ENCODE measurements at places on chromosomes 6 and 20.

GRCh38 chr20:59159493-59160376 is 3.9 kb upstream of the ZNF831 start:
- no peak for DNase-seq

- DNase-seq: no peak
Observed at GRCh38 chr20:19375395-19375794, 163.0 kb downstream of the SLC24A3 start.

DNA sequence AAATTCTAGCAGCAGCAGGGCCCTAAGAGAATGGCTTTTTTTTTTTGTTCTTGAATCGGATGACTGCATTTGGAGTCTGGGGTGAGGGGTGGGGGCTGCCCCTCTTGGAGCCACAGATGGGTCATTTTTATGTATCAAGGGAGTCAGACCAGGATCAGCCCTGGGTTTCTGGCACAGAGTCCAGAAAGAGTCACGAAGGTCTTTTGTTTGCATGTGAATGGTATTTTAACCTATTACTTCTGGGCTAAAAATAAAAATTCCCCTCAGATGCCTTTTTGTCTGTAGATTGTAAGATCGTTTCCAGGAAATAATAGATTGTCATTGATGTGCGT is 72.5 kb downstream of the PHACTR3 start:
- DNase-seq: no peak

GRCh38 chr20:61956396-61957342 is 109.0 kb downstream of the TAF4 start:
- DNase-seq: no peak

GRCh38 chr6:160160450-160160849 is 38.8 kb downstream of the SLC22A1 start:
- no peak for DNase-seq

DNA sequence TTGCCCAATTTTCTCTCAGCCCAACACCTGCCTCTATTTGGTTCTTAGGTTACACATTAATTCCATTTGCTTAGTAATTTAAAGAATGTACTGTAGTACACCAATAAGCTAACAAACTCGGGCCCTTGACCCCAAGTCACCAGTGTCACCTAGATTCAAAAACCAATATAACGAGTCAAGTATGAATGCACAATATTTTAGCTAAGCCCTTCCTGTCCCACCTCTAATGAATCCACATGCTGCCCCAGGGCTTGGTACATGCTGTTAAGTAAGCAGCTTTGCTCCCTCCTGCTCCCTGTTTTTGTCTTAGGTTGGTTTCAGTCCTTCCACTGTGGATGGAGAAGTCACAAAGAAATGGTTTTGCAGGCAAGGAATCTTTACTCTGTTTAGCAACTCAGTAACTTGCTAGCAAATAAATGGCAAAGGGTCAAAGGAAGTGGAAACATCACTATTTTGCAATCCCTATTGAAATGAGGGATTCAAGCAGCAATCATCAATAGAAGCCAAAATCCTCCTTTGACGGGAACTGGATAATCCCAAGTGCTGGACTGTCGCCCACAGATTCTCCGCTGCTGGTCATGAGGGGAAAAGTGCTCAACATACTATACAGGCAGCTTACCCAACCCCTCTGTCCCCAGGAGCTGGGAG is 5.0 kb upstream of the MPC1 start:
- no peak for DNase-seq

DNA sequence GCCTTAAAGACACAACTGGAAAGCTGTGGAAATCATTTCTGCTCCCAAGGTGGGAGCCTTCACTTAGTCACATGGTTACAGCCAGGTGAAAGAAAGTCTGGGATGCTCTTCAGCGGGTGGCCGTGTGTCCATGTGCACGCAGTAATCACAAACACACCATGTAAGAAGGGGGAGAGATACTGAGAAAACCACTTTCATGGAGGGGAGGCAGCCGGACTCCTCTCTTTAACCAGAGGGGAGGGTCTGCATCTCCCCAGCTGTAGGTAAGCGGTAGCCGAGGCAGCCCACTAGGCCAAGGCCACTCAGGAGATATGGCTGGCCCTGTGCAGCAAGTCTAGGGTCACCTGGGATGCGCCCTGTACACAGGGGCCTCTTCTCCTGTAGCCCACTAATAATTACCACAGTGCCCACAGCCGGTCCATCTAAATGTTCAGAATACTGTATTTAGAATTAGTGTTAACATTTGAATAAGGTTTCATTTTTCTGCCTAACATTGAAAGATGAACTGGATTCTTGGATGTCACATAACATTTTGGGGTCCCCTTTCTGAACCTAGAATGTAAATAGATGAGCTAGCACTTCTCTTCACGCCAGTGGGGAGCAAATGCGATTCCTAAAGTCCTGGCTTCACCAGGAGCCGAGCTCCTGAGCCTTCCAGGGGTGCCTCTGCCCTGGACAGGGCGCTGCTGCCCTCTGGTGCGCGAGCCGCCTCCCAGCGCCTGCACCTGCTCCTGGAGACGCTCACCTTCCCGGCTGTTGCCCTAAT is 15.9 kb downstream of the GPR31 start:
- DNase-seq: peak; percentile 83

GRCh38 chr6:98678481-98678880 is 155.9 kb upstream of the POU3F2 start:
- no peak for DNase-seq

- no peak for DNase-seq
Observed at GRCh38 chr6:93962566-93962965, 543.2 kb upstream of the EPHA7 start.

DNA sequence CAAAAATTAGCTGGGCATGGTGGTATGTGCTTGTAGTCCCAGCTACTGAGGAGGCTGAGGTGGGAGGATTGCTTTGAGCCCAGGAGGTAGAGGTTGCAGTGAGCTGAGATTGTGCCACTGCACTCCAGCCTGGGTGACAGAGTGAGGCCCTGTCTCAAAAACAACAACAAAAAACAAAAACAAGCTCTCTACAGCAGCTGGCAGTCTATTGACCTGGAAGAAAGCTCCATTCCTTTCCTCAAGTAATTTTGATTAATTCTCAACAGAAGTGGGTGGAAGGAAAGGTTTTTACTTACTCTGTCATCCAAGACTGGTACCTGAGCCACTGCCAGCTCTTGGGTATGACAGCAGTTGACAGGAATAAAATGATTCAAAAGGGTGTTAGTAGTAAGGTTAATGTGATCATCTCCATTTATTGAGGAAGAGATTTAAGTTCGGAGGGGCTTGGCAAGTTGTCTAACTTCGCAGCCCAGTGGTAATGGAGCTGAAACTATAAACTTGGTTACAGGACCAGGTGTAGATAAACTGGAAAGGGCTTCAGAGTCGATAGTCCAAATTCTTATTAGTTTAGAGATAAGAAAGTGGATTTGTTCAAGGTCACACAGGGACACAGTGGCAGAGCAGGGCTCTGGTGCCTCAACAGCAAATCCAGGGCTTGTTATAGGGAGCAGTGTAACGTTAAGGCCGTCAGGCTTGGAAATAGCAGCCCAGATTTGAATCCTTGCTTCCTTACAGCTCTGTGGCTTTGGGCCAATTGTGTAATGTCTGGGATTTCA is 14.8 kb downstream of the SRSF3 start:
- DNase-seq: no peak

- no peak for DNase-seq
Observed at GRCh38 chr6:82084324-82084920, 163.1 kb downstream of the IBTK start.

- DNase-seq: no peak
Observed at GRCh38 chr6:158481690-158482473, 78.0 kb upstream of the TMEM181 start.

DNA sequence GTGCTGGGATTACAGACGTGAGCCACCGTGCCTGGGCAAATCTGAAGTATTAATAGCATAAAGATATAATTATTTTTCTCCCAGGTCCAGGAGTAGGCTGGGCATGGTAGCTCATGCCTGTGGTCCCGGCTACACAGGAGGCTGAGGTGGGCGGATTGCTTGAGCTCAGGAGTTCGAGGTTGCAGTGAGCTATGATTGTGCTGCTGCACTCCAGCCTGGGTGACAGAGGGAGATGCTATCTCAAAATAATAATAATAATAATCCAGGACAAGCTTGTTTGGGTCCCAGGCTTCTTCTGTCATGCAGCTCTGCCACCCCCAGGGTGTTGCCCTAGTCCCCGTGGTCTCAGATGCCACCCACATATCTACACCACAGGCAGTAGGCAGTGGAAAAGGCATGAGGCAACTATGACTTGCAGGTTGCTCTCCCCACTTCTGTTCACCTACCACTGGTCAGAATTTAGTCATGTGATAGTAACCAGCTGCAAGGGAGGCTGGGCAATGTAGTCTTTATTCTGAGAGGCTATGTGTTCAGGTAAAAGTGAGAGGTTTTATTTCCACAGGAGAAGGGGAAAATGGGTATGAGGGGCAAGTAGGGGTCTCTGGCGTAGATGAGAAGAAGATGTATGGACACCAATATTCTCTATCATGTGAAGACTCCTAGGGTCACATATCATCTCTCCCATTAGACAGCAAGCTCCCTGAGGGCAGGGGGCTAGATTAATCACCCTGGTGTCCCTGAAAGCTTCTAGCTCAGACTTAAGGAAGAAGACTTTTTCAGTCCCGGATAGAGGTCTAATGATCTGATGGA is 25.7 kb downstream of the TCF15 start:
- no peak for DNase-seq

DNA sequence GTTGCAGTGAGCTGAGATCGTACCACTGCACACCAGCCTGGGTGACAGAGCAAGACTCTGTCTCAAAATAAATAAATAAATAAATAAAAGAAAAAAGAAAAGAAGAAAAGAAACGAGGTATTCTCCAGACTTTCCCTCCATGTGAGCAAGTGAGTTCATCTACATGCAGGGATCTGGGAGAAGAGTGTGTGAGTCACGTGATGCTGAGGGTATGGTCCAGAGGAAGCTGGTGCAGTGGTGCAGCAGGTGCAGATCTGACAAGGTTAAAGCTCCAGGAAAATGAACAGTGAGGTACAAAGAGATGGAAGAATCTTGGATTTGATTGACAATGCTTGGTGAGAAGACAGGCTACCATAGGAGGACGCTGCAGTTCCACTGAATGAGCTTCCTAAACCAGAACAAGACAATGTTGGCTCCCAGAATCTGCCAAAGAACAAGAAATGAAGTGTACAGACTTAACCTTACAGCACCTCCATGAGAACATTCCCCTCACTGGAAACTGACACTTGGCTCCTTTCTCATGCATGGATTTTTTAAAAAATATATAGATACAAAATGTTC is 79.5 kb upstream of the BTBD3 start:
- no peak for DNase-seq

DNA sequence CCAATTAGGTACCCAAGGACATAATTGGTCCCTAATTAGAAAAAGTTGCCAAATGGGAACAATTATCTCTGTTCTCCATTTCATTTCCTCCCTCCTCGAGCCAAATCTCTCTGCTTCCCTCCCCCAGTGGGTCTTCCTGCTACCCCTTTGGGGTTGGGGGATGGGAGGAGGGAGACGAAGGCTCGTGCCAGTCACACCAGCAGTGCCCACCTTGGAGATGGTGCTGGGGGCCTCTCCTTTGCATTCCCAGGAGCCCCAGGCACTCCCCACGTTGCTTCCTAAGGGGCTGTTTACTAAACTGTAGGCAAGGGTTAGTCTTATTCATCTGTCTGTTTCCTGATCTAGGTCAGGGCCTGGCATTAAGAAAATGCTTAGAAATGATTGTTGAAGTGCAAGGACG is 33.1 kb downstream of the MDFI start:
- no peak for DNase-seq

DNA sequence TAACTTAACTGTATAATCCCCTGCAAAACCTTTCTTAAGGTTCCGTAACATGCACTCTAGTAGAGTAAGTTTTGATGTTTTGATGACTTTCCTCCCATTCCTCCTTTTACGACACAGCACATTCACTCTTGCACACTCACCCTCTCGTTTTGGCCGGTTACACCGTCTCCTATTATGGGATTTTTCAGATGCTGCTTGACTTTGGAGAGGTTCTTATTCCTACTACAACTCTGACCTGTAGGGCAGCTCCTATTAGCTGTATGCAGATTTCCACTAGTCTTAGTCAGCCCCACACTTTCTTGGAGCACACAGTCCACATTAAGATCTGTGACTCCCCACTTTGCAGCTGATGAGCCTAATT is 223.7 kb upstream of the SYNCRIP start:
- no peak for DNase-seq

GRCh38 chr6:26045928-26046368 is 41.3 kb upstream of the HFE start:
- DNase-seq: no peak

DNA sequence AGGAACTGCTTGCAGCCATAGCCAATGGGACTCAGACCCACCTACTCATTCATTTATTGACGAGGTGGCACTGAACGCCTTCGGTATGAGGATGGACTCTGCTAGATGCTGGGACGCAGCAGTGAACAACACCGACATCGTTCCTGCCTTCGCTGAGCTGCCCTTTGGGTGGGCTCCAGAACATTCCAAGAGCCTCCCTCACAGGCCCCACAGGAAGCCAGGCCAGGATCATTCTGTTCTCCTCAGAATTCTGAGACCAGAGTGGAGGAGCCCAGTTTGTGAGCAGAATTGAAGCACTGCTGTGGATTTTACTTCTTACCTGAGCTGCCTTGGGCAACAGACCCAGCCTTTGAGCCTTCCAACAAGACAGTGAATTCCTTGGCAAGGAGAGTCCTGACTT is 82.1 kb downstream of the KCNB1 start:
- DNase-seq: no peak

GRCh38 chr20:3846740-3847428 is at the start of gene MAVS:
MAVS (plus strand) TSS chr20:3846834; CDS start chr20:3854625, 7,791 bp downstream.
- peak; percentile 97 for DNase-seq

GRCh38 chr6:168876956-168877355 is 376.7 kb downstream of the THBS2 start:
- no peak for DNase-seq

- no peak for DNase-seq
Observed at GRCh38 chr20:17627101-17627955, 54.7 kb downstream of the RRBP1 start.

- no peak for DNase-seq
Observed at GRCh38 chr20:62052842-62053464, 12.7 kb downstream of the TAF4 start.

GRCh38 chr20:37385176-37385575 is 39.2 kb downstream of the SRC start:
- DNase-seq: no peak

GRCh38 chr6:166511316-166511715 is 75.2 kb downstream of the RAMACL start:
- DNase-seq: no peak

- no peak for DNase-seq
Observed at GRCh38 chr6:93013054-93013453, 406.3 kb downstream of the EPHA7 start.

DNA sequence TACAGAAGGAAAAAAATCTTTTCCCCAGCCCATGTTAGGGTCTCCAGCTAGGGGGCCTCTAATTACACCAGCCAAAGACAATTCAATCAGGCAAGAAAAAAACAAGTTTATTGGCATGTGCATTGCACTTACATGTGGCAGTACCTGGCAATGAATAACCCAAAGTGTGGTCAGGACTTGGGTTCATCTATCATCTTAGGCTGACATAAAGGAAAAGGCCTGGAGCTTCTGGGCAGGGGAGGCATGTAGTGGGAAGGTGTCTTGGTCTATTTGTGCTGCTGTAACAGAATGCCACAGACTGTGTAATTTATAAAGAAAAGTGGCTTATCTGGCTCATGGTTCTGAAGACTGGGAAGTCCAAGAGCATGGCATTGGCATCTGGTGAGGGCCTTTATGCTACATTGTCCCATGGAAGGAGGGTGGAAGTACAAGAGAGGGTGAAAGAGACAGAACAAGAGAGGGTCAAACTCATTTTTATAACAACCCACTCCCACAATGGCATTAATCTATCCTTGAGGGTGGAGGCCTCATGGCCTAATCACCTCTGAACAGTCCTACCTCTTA is 4.4 kb upstream of the PYGB start:
- no peak for DNase-seq

- DNase-seq: no peak
Observed at GRCh38 chr20:50701041-50701963, 10.0 kb upstream of the RIPOR3 start.
